ENCODE measurements at places on chromosomes 3 and 15. TPM values are rescaled to one million over a fixed set of nuclear protein-coding genes. Genes with fewer than 3 reads are reported as not detected.
A peak's percentile ranks its signal among the peaks of the same experiment; 100 is the strongest.

- DNase-seq, result no peak
Measured at GRCh38 chr3:160005004-160005403, 16.4 kb downstream of the IL12A start.

The IL12A gene
- not detected for total RNA-seq

GRCh38 chr15:99247062-99247461 lies 2.3 kb downstream of the TTC23 start:
- no peak for DNase-seq

The AMT gene
- 11.3 TPM for total RNA-seq

DNA sequence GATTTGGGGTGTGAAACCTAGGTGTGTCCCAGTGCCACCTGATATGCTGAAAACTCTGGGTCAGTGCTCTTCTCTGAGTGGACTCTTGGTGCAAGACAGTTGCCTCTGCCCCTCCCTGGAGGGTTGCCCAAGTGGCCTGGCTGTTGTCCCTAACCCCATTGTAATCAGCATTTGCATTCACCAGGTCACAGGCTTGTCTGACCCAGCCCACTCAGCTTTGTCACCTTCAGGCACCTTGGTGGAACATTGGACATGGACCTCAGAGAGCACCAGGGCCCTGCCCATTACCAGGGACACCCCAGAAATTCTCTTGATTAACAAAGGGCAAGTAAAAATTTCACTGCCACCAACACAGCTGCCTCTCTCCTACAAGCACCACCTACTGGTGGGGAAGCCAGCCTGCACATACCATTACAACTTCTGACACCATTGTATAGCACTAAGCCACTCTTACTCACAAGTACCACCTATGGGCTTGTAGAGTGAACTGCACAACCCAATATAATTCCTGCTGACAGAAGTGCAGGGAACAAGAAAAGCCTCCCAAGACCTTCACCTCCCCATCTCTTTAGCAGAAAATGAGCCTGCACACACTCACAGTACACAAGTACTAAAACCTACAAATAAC lies 324.6 kb downstream of the EPHA6 start:
- DNase-seq, result no peak

DNA sequence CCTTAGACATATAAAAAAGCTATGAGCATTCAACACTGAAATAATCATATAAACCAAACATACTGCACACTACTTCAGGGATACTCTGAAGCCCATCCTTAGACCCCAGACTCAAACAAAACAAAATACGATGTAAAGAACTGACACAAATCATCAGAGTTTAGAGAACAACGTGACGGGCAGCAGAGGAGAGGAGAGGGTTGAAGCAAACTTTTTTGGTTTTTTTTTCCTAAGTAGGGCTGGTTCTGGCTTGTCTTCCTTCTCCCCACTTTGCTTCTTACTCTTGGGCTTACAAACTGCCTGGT lies 34.7 kb downstream of the GAP43 start:
- DNase-seq, result no peak

The CDCP1 gene
- total RNA-seq, result 8.9 TPM

- peak; percentile 70 for DNase-seq
Measured at GRCh38 chr3:39291903-39292329, 12.1 kb upstream of the CX3CR1 start.

The SNURF gene
- total RNA-seq, result 21.4 TPM

The ARMC8 gene
- 52.6 TPM for total RNA-seq

DNA sequence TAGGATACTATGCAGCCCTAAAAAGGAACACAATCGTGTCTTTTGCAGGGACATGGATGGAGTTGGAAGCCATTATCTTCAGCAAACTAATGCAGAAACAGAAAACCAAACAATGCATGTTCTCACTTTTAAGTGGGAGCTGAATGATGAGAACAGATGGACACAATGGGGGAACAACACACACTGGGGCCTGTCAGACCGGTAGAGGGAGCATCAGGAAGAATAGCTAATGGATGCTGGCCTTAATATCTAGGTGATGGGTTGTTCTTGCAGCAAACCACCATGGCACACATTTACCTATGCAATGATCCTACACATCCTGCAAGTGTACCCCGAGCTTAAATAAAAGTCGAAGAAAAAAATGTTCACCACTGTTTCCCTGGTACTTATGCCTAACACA lies 17.5 kb downstream of the SENP7 start:
- DNase-seq, result no peak

- no peak for DNase-seq
Measured at GRCh38 chr3:31181661-31182060, 287.2 kb upstream of the GADL1 start.

The SEMA6D gene
- 22.7 TPM for total RNA-seq

- no peak for DNase-seq
Measured at GRCh38 chr3:13123765-13124164, 50.5 kb upstream of the IQSEC1 start.

The SPTBN5 gene
- total RNA-seq, result 1.9 TPM

The CD96 gene
- total RNA-seq, result 1.8 TPM

- DNase-seq, result no peak
Measured at GRCh38 chr15:50275908-50276307, 10.4 kb upstream of the HDC start.

- no peak for DNase-seq
Measured at GRCh38 chr3:126413693-126414080, 19.0 kb downstream of the CFAP100 start.

- DNase-seq, result peak; percentile 89
Measured at GRCh38 chr15:100902436-100903167, 16.6 kb upstream of the LRRK1 start.

The PP2D1 gene
- not detected for total RNA-seq

GRCh38 chr3:150006794-150007193 lies 36.1 kb upstream of the PFN2 start:
- DNase-seq, result no peak

DNA sequence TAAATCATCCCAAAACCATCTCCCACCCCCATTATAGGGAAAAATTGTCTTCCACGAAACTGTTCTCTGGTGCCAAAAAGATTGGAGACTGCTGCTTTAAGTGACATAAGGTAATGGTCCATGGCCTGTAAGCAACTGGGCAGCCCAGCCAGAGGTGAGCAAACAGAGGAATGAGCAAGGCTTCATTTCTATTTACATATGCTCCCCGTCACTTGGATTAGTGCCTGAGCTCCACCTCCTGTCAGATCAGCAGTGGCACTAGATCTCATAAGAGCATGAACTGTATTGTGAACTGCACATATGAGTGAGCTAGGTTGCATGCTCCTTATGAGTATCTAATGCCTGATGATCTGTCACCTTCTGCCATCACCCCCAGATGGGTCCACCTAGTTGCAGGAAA lies 1159.8 kb upstream of the ALCAM start:
- DNase-seq, result no peak

- no peak for DNase-seq
Measured at GRCh38 chr3:186569779-186570095, 783 bp upstream of the DNAJB11 start.

The ZNF80 gene
- total RNA-seq, result not detected

DNA sequence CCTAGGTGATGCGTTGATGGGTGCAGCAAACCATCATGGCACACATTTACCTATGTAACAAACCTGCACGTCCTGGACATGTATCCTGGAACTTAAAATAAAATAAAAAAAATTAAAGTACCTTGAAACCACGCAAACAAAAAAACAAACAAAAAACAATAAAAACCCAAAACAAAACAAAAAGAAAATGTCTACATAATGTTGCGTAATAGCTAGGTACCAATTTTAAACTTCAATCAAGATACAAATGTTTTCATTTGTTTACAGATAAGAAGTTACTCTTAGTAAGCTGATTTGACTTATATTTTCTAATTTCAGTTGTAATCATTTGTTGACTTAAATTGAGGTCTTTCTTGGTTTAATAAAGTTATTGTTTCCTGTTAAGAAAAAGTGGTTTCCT lies 349.6 kb upstream of the KCNMB2 start:
- no peak for DNase-seq

DNA sequence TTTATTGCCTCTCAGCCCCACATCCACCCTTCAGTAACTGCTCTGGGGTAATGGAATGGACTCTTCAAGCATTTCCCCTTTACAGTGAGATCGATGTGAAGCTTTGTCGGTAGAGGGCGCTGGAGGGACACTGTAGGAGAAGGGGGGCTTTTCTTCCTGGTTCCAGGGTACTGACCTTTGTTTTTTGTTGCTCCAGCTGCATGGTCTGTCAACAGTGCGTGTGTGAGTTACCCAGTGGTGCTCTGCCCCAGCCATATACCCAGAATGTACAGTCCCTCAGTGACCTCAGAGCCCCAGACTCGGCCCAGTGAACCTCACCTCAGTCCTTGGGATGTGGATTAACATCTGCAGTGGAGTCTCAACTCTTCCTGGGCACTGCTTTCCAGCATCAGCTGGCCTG lies 180.3 kb upstream of the TSC22D2 start:
- no peak for DNase-seq

GRCh38 chr15:101309436-101310160 lies 14.6 kb upstream of the SNRPA1 start:
- no peak for DNase-seq

DNA sequence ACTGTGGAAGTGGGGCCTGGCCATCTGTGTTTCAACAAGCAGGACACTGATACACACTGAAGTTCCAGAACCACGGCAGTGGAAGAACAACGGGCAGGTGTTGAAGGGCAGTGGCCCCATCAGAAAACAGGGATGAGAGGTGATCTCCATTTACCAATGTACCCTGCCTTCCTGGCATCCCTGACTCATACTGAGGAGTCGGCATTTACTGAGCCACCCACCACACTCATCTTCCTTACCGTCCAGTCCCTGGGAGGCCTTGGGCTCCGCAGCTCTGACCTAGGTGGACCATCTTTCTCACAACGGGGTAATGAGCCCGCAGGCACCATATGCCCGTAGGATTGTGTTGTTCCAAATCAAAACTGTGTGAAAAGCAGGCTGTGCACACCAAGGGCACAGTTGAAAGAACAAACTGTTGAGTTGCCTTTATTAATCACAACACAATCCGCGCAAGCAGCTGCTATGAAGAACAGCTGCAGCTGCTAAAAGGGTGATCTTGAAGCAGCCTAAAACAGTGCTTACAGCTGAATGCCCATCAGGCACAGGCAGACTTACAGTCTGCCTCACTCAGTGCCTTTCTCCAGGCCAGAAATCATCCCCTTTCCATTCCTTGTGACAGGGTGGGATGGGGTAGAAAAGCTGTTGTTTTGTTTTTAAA lies 12.9 kb downstream of the MB21D2 start:
- DNase-seq, result no peak

DNA sequence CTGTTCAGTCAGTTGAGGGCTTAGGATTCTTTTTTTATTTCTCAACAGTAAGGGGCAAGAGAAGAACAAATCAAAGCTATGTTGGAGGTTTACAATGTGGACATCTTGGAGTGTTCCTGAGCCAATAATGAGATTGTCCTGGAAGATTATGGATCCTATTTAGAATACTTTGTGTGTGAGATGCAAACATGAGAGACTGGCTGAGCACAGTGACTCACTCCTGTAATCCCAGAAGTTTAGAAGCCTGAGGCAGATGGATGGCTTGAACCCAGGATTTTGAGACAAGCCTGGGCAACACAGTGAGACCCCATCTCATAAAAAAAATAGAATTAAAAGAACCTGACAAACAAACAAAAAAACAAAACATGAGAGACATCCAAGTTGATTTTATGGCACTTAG lies 351.6 kb downstream of the GAP43 start:
- no peak for DNase-seq

The SPPL2A gene
- total RNA-seq, result 124 TPM

DNA sequence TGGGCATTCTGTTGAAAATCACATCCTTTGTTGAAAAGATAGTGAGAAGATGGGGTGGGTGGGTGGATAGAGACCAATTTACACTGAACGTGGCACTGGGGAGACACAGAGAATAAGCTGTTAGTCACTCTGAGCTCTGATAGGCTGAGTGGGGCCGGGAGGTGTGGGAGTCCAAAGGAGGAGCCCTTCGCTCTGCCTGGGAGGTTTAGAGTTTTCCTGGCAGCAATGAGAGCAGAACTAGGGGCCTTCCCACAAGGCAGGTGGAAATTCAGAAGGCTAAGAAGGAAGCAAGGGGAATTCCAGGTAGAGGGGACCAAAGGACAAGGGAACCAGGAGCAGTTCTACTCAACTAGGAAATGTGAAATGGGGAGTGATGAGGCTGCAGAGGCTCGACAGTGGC lies 272.7 kb downstream of the RPLP1 start:
- no peak for DNase-seq

The LIPC gene
- 0.93 TPM for total RNA-seq

- no peak for DNase-seq
Measured at GRCh38 chr3:156409694-156410093, 145.2 kb downstream of the SSR3 start.

GRCh38 chr3:62238003-62238402 lies 135.3 kb downstream of the FEZF2 start:
- DNase-seq, result no peak

- peak; percentile 42 for DNase-seq
Measured at GRCh38 chr3:194301730-194302129, 49.4 kb downstream of the CPN2 start.

DNA sequence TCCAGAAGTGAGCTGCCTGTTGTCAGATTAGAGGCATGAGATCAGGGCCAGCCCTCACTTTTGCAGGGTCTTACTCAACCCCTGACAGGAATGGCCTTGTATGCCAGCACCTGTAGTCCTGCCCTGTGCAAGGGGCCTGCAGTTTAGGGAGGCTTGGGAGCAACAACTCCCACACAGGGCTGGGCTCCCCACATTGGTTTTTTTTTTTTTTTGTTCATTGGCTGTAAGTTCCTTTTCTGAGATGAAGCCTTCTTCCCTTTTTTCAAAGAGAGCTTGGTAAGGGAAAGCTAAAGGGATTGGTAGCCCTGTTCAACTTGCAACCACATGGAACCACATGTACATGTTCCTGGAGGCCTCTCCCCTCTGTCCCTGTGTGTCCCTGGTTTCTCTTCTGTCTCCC lies 46.4 kb downstream of the TNFAIP8L3 start:
- DNase-seq, result no peak

DNA sequence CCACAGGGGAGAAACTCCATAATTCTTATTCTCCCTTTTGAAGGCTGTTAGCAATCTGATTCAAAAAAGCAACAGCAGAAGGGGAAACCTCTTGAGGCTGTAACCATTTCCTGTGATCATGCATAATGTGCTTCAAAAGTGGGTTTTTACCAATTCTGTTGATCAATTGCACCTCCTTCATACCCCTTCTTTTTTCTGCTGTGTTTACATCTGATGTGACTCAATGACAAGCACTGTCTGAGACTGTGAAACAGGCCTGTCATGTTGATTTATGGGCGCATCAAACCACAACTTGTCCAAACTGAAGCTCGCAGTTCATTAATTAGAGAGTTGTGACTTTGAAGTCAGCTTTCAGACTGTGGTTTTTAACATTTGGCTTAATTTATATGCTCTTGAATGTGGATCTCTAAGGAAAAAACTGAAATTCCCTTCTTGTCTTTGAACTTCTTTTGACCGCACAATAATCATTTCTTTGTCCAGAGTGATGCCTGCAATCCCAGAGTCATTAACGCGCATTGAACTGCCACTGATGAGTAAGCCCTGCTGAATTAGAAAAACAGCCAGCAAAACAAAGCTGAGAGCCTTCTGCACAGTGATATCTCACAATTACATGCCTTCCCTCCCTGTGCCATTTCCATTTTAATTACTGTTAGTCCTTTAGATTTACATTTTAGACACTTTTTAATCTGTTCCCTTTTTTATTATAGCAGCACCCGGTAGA lies 532.8 kb downstream of the FOXP1 start:
- no peak for DNase-seq

The GP5 gene
- total RNA-seq, result 0.33 TPM

- DNase-seq, result no peak
Measured at GRCh38 chr3:114392831-114393230, 99.0 kb downstream of the TIGIT start.

The REC114 gene
- not detected for total RNA-seq

Data from aorta (tissue), 5 donors.